ENCODE measurements at places on chromosomes 12 and 14.

DNA sequence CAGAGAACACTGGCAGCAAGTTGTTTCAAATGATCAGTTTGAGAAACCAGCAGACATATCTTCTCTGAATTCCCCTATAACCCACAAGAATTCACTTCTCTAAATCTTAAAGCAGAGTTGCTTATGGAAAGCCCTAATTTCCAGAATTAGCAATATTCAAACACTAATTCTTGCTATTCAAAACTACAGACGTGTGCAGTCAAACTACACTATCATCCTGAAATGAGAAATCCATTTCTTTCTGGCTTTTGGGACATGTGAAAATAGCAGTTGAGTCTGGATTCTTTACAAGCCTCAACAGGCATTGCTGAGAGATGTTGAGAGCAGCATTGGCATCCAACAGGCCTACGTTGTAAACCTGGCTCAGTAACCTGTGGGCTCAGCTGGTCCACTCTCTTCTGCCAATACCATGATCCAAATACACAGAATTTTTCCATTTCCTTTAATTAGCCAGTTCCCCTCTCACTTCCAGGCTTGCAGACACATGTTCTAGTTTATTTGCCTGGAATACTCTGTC, 74.6 kb upstream of the TMTC1 start:
- no peak for DNase-seq

GRCh38 chr14:99995700-99996356, 69.4 kb upstream of the EVL start:
- DNase-seq: peak; percentile 73

DNA sequence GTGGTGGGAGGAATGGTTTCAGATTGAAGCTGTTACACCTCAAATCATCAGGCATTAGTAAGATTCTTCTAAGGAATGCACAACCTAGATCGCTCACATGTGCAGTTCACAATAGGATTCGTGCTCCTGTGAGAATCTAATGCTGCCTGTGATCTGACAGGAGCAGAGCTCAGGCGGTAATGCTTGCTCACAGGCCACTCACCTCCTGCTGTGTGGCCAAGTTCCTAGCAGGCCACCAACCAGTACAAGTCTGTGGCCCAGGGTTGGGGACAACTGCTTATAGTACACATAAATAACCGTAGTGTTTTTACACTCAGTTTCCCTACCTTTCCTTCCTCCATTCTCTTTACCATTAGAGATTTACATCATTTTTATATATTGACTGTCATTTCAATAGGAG, 121.4 kb downstream of the SLCO1B3 start:
- no peak for DNase-seq

GRCh38 chr14:54175298-54175942, 218.8 kb upstream of the BMP4 start:
- DNase-seq: peak; percentile 59

DNA sequence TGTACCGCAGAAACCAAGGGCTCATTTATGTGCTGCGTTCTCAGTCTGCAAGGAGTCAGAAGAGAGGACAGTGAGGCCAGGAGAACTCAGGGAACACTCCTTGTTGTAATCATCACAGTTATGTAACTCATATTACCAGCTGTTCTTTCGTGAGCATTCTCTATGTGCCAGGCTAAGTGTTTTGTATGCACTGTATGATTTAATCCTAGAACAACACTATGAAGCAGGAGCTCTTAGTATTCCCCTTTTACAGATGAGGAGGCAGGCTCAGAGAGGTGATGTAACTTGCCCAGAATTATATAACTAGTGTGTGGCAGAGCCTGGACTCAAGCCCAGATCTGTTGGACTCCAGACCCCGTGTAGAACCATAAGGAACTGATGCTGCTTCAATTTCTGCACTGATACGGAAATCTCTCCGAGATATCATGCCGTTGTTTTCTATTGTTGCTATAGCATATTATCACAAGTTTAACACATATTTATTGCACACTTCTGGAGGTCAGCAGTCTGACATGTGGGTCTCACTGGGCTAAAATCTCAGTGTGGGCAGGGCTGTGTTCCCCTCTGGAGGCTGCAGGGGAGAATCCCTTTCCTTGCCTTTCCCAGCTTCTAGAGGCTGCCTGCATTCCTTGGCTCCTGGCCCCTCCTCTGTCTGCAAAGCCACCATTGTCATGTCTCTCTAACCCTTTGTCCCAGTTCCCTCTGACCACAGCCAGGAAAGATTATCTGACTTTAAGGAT, 16.3 kb upstream of the CD9 start:
- no peak for DNase-seq

GRCh38 chr14:39722547-39723273, 290.5 kb upstream of the FBXO33 start:
- no peak for DNase-seq

DNA sequence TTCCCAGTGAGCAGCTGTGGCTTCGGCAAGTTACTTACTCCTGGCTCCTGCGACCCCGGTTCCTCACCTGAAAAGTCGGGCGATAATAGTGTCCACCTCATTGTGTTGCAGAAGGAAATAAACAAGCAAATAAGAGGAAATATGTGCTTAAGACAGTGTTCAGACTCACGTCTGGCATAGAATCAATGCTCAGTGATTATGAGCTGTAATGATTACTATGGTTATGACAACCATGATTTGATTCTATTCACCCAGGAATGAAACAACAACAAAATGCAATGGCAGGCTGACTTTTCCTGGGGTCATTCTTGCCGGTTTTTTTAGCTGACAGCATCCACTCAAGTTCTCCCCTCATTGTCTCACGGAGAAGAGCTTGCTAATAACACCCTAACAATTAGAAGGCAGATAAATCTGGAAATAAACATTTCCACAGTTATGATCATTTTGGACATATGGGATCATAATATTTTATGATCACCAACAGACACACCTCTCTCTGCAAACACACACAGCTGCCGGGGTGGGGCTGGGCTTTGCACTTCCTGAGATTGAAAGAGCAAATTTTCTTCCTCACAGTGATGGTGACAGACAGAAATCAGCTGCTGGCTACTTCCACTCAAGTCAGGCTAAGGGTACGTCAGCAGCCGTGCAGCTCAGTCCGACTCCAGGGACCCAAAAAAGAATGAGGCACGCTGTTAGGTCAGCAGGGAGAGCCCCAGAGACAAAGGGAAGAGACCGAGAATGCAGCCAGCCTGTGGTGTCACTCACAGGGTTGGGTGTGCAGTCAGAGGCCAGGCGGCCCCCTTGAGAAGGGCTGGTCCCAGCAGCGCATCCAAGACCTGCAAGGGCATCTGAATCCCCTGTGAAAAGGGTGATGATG, 158.0 kb downstream of the RIMBP2 start:
- DNase-seq: no peak

DNA sequence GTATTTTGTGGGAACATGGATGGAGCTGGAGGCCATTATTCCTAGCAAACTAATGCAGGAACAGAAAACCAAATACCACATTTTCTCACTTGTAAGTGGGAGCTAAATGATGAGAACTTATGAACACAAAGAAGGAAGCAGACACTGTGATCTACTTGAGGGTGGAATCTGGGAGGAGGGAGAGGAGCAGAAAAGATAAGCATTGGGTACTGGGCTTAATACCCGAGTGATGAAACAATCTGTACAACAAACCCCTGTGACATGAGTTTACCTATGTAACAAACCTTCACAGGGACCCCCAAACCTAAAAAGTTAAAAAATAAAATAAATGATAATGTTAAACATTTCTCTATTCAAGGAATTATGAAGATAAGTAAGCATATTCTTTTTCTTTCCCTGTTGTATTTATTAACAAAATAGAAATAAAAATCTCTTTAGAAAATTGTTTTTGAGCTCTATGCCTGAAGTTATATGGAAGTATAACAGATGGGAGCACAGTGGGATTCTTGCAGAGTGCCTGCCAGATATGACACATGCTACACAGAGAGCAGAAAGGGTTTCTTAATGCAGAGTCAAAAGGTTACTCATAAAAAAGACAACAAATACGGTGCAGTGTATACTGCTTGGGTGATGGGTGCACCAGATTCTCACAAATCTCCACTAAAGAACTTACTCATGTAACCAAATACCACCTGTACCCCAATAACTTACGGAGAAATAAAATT, 52.0 kb upstream of the SYNE2 start:
- DNase-seq: no peak

DNA sequence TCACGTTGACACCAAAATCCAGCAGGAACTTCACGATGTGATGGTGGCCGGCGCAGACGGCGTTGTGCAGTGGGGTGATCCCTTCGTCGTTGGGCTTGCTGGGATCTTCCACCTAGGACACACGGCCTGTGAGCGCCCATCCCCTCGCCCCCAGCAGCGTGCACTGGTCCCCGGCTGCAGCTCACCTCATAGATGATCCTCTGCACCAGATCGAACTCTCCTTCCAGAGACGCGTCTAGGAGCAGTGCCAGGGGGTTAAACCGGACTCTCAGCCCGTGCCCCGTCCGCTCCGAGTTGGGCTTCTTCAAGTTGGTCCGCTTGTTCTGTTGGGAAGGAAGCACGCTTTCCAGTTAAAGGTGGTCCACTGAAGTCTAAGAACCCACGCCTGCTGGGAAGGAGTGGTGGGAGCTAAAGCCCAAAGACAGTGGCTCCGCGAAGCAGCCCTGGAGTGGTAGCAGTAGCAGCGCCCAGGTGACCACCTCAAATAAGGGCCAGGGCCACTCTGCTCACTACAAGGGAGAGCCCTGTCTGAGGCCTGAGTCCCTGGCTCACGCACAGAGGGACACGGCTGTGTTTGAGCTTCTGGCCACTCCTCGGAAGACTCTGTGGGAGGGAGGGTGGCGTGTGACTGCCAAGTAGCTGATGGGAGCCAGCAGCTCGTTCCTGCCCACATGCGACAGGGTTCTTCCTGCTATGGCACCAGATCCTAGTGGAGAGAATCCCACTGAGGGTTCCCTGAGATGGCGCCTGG, 23.3 kb downstream of the ZFYVE21 start:
- DNase-seq: no peak

- DNase-seq: no peak
Observed at GRCh38 chr14:61565836-61566536, 129.3 kb upstream of the HIF1A start.

- DNase-seq: no peak
Observed at GRCh38 chr12:15505616-15506015, 183.3 kb downstream of the PTPRO start.

- DNase-seq: no peak
Observed at GRCh38 chr12:121430833-121431415, 31.0 kb downstream of the RNF34 start.

- DNase-seq: no peak
Observed at GRCh38 chr12:22473212-22473611, 71.1 kb downstream of the C2CD5 start.

DNA sequence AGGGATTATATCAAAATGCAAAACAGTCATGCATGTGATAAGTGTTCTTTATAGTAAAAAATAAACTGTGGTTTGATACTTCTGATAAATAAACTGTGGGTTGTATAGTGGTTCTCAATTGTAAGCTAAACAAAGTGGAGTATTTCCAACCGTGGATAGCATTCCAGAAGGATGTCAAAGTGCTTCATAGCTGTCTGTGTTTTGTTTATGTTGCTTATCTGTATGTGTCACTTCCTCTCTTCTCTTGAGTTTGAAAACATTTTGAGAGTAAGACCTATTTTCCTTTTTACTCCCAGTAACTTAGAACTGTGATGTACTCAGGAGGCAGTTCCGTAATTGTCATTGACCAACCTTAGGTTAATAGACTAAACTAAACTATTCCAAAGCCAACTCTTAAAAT, 415.8 kb downstream of the TMTC2 start:
- no peak for DNase-seq

DNA sequence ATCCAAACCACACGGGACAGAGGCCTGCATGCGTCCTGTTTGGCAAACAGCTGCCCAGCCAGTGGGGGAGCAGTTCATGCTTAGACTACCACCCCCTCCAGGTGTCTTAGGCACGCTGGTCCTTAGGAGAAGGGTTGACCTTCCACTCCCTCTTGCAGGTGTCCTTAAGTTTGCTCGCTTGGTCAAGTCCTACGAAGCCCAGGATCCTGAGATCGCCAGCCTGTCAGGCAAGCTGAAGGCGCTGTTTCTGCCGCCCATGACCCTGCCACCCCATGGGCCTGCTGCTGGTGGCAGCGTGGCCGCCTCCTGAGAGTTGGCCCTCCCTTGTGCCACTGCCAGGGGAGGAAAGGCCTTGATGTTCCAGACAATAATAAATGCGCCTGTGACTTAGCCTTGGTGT, 1.8 kb downstream of the C12orf57 start:
- no peak for DNase-seq

GRCh38 chr12:129193263-129193871, 340.1 kb downstream of the GLT1D1 start:
- DNase-seq: no peak

- DNase-seq: no peak
Observed at GRCh38 chr12:21828136-21828775, 53.8 kb upstream of the KCNJ8 start.

- DNase-seq: no peak
Observed at GRCh38 chr12:11763760-11764520, 114.5 kb downstream of the ETV6 start.

DNA sequence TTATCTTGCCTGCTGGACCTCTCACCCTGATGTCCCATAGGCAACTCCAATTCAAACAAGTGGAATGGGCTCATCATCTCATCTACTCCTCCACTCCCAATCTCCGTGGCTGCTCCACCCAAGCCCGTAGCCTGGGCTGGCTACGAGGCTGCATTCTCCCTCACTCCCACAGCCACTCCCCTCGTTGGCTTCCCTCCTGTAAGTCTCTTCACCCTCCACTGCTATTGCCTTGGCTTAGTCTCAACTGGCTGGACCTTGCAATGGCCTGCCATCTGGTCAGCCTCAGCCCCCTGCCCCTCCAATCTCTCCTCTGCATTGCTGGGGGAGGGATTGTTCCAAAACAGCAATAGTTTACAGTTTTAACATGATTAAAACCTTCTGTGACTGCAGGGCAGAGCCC, 44.4 kb upstream of the PELI2 start:
- DNase-seq: no peak

GRCh38 chr14:82445810-82446570, 912.3 kb upstream of the SEL1L start:
- no peak for DNase-seq

DNA sequence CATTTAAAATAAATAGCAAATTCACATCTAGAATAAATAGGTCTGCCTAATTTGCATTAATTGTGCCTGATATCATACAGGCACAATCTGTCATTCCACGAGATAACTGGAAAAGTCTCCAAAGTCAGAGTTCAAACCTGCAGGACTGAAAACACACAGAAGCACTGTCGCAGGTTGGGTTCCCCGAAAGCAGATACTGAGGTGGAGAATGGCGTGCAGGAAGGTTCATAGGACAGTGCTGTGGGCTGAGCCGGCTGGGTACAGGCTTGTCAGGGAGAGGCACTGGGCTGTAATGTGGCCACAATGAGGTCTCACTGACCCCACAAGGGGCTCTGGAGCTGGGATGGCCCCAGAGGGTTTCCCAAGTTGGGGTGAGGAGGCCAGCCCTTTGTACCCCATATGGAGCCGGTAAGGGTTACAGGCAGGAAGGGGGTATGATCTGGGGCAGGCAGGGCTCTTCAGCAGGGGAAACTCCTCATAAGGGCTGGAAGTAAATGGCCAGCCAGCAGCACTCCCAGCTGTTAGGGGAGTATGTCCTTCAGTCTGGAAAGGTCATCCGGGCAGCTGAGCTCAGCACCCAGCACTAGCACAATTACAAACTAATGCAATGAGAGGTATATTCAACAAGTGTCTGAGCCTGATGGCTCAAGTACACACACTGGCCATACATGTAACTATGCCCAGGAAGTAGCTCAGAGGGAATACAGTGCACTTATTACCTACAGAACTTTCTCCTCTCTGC, 68.5 kb downstream of the NT5DC3 start:
- DNase-seq: no peak

- DNase-seq: no peak
Observed at GRCh38 chr14:28867571-28867970, 101.0 kb downstream of the FOXG1 start.

- peak; percentile 32 for DNase-seq
Observed at GRCh38 chr14:51219473-51220448, 20.3 kb upstream of the TMX1 start.

- no peak for DNase-seq
Observed at GRCh38 chr12:41981013-41981412, 163.7 kb downstream of the GXYLT1 start.
